ENCODE measurements at places on chromosomes 2 and 18.

DNA sequence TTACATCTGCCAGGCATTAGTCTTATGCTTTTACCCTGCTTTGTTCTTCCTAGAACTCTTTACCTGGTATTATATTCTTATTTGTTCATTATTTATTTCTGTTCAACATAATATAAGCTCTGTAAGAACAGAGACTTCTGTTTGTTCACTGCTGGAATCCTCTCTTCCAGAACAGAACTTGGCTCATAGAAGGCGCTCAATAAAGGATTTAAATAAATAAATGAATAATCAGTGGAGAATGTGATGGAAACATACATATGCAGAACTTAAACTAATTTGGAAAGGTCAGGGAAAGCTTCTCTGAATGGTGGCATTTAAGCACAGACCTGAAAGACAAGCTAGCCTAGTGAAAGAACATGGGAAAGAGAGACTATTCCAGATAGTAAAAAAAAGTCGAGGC lies 24.3 kb downstream of the NCKAP1 start:
- no peak for DNase-seq

- no peak for DNase-seq
Measured at GRCh38 chr2:102251042-102251848, 60.1 kb upstream of the IL1RL1 start.

- no peak for DNase-seq
Measured at GRCh38 chr2:16282511-16282910, 342.2 kb downstream of the MYCN start.

DNA sequence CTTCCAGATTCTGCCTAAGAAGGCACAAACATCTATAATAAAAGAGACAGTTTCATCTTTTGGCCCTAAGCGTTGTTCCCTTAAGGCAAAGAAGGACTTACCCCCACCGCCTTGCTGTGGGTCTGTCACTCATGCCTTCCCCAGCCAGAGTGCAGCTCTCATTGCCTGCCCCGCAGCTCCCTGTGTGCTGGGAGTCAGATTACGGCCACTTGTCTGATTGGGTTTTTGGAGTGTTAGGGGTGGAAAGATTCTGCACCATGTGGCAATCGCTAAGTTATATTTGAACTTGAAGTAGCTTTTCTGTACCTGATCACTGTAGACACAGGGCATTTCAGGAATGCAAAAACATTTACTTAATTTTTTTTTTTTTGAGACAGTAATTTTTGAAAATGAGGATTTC lies at the start of gene AQP4:
Gene AQP4, minus strand, starts transcription at position 151 of the 400 bp plus-strand sequence. Its CDS starts 18 bp downstream, at position 133.
- DNase-seq = no peak

DNA sequence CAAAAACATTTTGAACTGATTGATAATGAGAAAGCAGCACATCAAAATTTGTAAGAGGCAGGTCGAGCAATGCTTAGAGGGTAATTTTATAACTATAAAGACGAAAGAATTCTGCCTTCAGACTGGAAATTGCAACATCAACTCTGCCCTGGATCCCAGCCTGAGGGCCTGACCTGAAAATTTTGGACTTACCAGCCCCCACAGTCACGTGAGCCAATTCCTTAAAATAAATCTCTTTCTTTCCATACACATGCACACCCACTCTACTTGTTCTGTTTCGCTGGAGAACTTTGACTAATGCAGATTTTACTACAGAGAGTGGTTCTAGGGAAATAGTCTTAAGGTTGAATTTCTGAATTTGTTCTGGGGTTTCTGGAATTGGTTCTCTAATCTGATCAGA lies 14.6 kb upstream of the ACOXL start:
- DNase-seq = peak; percentile 80

GRCh38 chr2:157508676-157509075 lies 64.8 kb upstream of the CYTIP start:
- no peak for DNase-seq

DNA sequence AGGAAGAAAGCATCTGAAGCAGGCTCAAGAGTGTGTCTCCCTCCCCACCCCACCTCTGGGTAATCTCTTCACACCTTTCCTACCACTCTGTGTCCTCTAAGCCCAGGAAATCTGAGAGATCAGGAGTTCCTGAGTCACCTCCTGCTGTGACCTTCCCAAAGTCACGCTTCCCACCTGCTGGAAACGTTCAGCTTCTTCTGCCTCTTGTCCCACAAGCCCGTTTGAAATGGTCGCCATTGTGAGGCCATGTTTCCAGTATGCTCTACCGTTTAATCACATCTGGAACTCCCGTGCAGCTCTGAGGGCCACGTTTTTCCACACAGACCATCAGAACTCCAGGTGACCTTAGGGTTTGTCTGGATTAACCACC lies 25.9 kb downstream of the GREB1 start:
- no peak for DNase-seq

GRCh38 chr2:3300224-3300995 lies 77.2 kb downstream of the EIPR1 start:
- DNase-seq = no peak

DNA sequence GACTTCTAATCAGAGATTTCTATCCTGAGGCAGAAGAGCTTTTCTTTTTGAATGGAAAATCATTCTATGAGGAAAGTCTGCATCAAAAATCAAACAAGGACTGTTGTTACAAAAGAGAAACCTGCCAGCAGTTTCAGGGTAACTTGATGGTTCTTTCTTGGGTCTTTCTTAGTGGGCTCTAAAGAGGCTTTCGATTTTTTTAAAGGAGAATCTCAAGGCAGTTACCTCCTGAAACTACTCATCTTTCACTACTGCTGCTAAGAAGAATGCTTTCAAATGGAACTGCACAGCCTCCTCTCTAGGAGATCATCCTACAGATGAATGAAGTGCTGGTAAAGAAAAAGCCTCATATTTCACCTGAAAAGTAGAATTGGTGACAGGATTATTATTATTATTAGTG lies 272.3 kb downstream of the ERBB4 start:
- DNase-seq = no peak

DNA sequence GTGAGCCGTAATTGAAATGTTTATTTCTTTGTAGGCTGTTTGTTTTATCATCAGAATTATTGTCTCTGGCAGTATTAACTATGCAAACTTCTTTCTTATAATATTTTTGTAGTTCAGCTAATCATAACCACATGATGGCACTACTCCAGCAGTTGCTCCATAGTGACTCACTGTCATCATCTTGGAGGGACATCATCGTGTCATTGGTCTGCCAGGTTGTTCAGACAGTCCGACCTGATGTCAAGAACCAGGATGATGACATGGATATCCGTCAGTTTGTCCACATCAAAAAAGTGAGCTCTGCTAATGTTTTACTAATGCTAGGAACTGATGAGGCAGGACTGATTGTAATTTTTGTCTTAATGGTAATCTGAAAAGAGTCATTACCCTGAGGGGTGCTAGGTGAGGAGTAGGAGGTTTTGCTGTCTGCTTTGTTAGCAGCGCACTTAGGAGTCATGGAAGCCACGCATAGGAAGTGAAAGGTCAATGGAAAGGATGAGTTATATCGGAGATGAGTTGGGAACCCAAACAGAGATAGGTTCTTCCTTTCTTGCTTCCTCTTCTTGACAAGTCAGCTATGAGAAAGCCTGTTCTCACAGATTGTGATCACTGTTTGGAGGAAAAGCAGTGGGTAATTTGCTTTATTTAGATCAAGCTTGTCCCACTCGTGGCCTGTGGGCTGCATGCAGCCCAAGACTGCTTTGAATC lies 49.2 kb downstream of the PIKFYVE start:
- no peak for DNase-seq

- DNase-seq = no peak
Measured at GRCh38 chr2:23066686-23067085, 318.3 kb upstream of the KLHL29 start.

DNA sequence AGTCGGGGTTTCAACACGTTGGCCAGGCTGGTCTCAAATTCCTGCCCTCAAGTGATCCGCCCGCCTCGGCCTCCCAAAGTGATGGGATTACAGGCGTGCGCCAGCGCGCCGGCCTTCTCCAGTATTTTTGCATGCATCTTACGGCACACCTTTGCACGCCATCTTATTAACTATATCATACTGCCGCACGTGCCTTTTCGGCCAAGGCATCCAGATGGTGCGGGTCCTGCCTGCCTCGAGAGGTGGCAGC lies 765 bp upstream of the ING5 start:
- no peak for DNase-seq

DNA sequence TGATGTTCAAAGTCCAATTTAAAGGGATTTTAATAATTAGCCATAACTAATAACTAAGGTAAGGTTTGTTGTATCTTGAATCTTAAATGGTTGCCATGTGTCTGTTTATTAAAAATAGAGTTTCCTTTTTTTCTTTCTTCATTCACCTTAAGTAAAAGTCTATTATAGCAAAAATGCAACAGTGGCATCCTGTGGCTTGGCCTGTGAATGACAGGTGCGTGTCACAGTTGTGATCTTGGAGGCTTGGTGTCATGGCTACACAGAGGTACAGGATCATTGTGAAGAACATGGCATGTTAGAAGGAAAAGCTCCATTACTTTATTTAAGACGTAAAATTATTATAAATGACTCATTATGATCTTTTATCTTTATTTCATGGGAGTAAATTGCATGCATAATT lies 246.1 kb downstream of the BCL2 start:
- no peak for DNase-seq

DNA sequence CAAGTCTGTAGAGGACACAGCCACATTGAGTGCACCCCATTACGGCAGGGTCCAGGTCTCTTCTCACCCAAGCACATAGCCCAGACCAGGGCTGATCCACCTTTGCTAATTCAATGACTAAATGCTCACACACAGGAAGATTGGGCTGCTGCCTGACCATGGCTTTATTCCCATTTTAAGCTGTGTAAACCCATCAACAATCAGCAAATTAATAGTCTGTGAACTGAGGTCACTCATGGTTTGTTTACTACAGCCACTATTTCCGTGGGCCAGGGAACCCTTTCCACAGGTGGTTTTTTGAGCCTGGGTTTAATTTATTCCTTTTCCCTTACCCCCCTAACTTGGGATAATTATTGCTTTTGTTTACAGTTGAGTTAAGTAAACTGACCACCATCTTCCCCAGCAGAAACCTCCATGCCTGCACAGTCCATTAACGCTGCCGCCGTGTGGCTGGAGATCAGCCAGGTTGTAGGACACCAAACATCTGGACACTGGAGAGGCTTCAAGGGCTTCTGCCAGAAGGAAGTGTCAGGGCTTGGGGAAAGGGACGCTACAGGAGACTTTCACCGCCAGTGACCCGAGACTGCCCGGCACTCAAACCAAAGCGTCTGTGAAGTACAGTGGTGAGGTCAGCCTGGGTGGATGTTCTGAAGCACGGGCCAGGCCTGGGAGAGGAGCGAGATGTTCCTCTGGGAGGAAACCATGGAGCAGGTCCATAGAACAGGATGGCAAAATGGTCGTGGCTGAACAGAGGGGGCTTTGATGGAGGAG lies 282.9 kb downstream of the DYSF start:
- DNase-seq = peak; percentile 58

DNA sequence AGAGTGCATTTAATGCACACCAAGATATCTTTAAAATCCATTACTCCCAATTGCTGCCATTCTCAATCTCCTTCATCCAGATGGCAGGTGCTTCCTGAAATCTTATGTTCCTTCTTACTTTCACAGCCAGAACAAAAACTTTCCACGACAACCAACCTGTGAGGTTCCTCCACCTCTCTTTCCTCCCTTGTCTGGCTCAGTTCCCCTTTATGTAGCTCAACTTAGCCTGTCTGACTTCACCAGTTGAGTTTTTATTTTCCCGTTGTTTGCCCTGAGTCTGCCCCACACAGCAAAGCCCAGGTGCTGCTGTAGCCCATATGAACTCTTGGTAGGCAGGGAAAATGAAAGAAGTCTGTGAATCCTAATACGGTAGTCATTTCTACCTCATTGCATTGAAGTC lies 112.5 kb downstream of the MREG start:
- no peak for DNase-seq

- DNase-seq = no peak
Measured at GRCh38 chr18:7663366-7664312, 96.5 kb downstream of the PTPRM start.

- no peak for DNase-seq
Measured at GRCh38 chr2:32820088-32820487, 126.7 kb upstream of the LTBP1 start.

DNA sequence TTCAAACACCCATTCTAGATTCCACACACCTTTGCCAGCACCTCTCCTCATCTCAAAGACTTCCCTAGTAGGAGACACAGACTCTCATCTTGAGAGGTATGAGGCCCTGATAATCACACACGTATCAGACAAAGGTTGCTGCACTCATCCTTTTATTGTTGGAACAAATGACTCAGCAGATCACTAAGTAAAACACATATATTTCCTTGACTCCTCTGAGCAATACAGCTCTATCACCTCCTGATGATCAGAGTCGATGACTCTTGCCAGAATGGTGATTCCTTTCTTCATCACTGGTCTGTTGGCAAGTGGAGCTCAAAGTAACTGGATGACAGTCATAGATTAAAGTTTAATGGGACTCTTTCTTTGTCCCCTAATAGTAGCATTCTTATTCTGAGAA lies 1049.2 kb upstream of the ZEB2 start:
- DNase-seq = no peak

GRCh38 chr2:222892761-222893160 lies 31.9 kb downstream of the ACSL3 start:
- DNase-seq = no peak

GRCh38 chr2:33304032-33304864 lies 172.2 kb upstream of the RASGRP3 start:
- no peak for DNase-seq

DNA sequence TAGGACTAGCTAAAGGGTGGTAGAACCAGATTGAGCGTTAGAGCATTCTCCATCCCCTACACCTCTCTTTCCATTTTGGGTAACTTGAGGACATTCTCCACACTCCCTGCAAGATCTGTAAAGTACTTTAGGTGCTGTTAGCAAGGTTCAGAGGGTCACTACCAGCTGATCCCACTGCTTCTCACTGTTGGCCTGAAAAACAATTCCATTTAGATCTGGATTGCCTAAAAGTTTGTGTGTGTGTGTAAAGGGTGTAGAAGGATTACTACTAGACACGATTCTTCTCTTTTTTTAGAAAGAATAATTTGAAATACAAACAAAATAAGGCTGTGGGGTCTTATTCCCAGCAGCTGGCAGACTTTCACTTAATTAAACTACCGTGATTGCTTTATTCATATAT lies 95.1 kb upstream of the TMEM178A start:
- no peak for DNase-seq

DNA sequence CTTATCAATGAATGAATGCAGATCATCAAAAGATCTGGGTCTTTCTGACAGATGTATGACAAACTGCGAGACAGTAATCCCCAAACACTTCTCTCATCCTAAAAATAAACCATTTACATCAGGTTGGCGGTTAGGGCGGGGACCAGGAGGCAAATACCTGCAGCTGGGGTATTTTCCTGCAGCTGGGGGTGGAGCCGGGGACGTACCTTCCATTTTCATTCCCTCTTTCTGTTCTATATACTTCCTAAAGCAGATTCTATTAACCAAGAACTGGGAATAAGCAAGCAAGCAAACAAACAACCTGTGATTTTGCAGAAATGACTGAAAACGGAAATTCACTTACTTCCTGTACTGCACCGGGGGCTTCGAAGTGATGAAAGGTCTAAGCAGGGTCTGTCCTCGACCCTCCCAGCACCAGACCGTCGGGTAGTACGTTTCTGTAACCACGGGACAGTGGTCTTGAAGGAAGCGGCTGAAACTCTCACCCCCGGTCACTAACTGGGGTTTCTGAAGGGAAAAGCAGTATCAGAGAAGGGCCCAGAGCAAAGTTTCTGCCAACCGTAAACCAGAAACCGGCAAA lies 1.2 kb downstream of the ABHD3 start:
- DNase-seq = no peak

All from ascending aorta (tissue), 2 donors.